Activated CD4-positive, alpha-beta T cell treated with anti-CD3 and anti-CD28 coated beads for 24 hours (primary cell): ENCODE measurements at places on chromosomes 4 and X.

DNA sequence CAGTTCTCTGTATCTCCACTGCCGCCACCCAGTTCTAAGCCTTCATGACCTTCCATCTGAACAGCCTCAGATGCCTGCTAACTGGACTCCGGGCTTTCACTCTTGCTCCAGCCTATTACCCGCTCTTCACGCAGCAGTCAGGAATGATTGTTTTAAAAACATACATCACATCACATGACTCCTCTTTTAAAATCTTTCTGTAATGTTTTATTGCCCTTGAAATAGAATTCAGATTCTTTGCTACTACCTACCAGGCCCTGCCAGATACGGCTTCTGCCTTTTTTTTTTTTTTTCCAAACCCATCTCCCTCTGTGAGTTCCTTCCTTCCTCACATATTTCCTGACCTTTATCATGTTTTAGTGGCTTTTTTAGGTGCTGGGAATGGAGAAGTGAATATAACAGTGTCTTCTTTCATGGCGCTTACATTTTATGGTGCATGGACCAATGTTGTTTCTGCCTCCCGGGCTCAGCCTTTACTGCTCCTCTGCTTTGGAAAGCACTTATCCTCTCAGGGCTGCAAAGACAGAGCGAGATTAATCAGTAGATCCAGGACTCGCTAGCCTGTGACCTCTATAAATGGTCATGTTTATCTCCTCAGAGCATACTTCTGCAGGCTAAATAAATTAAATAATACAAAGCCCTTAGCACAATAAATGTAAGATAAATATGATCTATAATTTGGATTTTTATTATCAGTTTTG is 58.0 kb downstream of the FBXO8 start:
- no peak for DNase-seq

DNA sequence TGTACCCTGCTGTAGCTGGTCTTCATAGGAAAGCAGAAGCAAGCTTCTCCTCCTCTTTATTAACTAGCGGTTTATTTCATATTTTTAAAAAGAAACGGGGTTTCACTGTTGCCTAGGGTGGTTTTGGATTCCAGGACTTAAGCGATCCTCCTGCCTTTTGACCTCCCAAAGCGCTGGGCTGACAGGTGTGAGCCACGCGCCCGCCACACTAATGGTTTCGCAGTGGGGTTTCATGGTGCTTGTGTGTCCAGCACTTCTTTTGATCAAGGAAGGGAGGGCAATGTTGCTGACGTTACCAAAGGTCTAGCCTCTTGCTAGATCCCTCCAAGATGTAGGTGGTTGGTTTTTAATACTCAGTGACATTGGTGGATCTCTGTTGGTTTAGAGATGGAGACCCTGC is 1.4 kb downstream of the MAEA start:
- no peak for DNase-seq

GRCh38 chr4:123244137-123244536 is 152.5 kb upstream of the SPRY1 start:
- no peak for DNase-seq

- no peak for DNase-seq
Observed at GRCh38 chrX:23373129-23373804, 38.6 kb downstream of the PTCHD1 start.

GRCh38 chr4:176002007-176002613 is 63.5 kb upstream of the WDR17 start:
- DNase-seq, result no peak

GRCh38 chr4:186958726-186959350 is 235.2 kb upstream of the FAT1 start:
- DNase-seq, result no peak

- no peak for DNase-seq
Observed at GRCh38 chr4:19832411-19832810, 419.3 kb upstream of the SLIT2 start.

DNA sequence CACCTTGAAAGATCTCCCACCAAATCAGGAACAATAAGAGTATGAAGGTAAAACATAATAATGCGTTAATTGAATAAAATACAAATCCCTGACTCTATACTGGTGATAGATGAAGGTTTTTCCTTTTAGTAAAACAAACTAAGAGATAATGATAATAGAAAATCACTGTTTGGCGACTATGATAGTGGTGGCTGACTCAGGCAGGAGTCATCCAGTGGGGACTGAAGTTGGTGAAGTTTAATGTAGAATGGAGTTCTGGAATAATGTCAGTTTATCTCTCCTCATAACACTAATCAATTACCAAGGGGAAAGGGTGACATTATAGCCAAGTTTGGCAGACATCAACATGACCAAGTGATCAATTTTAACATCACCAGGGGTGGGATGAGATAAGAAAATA is 21.3 kb downstream of the ABCG2 start:
- DNase-seq, result no peak

DNA sequence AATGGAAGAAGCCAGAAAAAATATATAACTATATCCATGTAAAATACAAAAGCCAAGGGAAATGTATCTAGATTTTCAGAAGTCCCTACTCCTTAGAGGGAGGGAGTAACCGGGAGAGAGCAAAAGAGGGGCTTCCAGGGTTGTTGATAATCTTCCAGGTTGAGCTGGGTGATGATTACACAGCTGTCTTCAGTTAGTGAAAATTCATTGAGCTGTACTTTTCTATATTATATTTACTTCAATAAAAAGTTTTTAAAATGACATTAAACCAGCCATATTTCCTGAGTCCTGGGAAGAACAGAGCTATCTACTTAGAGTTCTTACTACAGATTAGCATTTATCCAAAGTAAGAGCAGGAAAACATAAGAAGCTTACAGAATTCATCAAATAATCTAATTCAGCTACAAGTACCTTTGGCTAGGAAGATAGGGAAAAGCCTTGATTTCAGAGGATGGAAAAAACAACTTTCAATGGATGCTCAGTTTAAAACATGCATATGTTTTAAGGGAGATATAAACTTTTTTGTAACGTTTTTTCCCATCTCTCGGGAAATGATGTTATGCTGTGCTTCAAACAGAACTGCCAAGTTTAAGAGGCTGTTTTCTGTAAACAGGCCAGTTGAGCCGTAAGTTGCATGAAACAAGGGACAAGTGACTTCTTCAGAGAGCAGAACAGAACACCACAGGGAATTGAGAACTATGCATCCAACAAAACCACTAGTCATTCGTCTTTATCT is 204.6 kb downstream of the SCFD2 start:
- no peak for DNase-seq

GRCh38 chr4:109025471-109026076 is 262.7 kb upstream of the ETNPPL start:
- no peak for DNase-seq

DNA sequence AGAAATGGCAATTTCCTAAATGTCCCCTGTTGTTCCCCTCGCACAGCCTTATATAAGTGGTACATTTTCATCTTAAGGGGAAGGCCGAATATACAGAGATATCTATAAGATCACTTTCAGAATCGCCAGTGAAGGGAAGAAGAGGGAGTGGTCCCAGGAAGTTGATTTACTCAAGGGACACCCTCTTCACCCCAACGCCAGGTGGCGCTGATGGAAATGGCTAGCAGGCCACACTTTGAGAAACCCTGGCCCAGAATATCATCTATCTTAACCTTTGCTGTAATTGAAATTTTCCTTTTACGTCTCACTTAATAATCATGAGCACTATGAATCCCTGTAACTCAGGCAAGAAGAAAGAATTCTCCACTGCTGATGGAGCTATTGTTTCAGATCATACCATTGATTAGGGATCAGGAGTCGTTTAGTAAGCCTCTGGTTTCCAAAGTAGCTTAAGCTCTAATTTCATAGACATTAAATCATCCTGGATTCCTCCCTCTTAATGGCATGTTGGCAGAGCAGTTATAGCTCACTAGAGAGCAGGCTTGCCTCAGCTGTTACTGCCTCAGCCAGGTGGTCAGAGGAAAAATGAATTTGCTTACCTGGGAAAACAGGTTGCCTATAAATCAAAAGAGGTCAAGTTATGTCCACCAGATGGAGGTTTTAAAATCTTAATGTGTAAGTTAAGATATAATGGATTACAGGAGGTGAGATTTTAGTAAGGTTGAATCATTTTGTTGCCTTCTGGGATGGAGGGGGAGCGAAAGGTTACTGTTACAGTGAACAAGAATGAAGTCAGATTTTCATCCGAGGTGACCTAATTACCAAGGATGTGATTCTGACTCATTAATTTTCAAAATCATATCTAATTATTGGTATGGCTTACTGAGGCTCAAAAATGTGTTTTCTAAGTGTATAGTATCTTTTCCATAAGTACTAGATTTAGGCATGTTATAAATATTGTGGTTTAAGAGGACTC is 941.2 kb upstream of the TENM3 start:
- no peak for DNase-seq

DNA sequence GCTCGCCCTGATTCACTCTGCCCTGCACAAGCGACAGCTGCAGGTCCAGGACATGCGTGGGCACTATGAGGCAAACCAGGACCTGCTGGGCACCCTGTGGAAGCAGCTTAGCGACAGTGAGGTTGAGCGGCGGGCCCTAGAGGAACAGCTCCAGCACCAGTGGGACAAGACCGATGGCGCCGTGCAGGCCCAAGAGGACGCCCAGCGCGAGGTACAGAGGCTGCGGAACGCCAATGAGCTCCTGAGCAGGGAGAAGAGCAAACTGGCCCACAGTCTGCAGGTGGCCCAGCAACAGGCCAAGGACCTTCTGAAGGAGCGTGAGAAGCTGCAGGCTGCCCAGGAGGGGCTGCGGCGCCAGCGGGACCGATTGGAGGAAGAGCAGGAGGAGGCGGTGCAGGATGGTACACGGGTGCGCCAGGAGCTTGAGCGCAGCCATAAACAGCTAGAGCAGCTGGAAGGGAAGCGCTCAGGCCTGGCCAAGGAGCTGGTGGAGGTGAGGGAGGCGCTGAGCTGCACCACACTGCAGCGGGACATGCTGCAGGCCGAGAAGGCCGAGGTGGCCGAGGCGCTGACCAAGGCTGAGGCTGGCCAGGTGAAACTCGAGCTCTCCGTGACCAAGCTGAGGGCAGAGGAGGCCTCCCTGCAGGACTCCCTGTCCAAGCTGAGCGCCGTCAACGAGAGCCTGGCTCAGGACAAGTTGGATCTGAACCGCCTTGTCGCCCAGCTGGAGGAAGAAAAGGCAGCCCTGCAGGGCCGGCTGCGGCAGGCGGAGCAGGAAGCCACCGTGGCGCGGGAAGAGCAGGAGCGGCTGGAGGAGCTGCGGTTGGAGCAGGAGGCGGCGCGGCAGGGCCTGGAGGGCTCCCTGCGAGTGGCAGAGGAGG is 12.8 kb downstream of the SMIM10L2A start:
- no peak for DNase-seq

DNA sequence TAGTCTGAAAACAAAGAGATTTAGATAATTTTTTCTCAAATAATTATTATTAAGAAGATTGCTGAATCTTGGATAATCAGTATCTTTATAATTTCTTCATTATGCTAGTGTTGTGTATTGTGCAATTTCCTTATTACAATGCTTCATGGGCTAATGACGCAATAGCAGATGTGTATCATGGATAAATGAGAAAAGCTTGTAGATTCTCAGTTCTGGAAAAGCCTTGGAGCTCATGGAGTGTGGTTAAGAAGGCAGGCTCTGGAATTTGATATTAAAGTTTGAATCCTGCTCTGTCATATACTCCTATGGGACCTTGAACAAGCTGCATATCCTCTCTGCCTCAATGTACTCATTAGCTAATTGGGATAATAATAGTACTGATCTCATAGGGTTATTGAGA is 18.9 kb upstream of the CXCL8 start:
- DNase-seq, result no peak

- DNase-seq, result no peak
Observed at GRCh38 chr4:133130171-133130570, 18.9 kb upstream of the PCDH10 start.

- no peak for DNase-seq
Observed at GRCh38 chr4:48698029-48698971, 81.8 kb downstream of the FRYL start.

DNA sequence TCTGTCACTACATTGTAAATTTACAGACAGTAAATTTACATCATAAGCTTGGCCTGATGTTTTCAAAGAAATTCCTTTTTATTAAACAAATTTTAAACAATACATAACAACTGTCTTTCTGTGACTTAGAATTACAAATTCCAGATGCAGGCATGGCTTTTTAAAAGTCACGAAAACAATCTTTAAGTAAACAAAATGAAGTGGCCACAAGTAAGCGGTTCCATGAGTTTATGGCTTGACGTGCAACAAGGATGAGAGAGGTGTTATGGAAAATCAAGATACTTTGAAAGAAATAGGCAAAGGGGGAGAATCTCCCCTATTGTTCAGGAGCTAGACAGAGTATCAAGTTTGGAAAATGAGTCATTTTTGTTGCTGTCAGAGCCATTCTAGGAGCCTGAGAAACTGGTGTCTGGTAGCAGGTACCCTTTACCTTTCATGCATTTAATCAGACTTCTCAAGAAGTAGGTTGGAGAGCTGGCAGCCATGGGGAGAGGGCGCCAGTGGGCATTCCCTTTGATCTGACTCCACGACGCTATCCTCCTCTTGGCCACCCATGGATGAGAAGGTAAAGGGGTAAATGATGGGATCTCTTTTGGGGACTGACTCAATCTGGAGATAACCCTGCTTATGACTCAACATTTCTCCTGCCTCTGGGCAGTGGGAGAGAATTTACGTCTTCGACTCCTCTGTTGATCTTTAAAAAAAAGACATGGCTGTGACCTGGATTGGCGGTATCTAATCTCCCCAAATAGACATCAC is 217.2 kb downstream of the SPRY1 start:
- no peak for DNase-seq

DNA sequence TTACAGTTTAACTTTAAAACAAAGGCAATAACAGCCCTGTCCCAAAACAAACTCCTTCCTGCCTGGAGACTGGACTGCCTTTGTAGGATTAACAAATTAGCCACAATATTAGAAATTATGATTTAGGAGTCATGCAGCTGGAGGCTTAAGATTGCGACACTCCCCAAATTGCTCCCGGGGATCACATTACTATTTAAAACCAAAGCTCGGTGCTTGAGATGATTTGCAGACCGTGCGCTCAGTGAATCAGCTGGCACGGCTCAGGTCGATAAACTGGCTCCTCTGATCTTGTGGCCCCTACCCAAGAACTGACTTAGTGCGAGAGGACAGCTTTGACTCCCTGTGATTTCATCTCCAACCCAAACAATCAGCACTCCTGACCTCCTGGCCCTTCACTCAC is 829.3 kb downstream of the NLGN4X start:
- DNase-seq, result no peak

GRCh38 chr4:8910100-8910821 is 38.6 kb upstream of the HMX1 start:
- no peak for DNase-seq

DNA sequence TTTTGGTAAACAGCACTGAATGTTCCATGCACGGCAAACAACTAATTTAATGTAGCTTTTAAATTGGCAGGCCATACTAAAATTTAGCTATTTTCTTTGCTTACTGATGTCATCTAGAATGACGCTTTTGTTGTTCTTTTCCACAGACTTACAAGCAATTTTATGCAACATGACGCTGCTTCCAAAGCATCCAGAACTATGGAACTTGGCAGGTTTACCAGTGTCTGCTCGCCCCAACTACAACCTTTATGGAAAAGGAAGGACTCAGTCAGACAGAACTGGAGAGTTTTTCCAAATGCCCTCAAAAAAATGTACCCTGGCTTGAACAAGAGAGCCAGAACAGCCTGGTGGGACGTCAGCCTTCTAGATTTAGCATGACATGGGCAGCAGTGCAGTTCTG is 58.7 kb downstream of the ANOS1 start:
- DNase-seq, result no peak
